Endodermal cell (in vitro differentiated cells): ENCODE measurements at places on chromosomes 5 and 9. TPM values are rescaled to one million over a fixed set of nuclear protein-coding genes. Genes with fewer than 3 reads are reported as not detected.

DNA sequence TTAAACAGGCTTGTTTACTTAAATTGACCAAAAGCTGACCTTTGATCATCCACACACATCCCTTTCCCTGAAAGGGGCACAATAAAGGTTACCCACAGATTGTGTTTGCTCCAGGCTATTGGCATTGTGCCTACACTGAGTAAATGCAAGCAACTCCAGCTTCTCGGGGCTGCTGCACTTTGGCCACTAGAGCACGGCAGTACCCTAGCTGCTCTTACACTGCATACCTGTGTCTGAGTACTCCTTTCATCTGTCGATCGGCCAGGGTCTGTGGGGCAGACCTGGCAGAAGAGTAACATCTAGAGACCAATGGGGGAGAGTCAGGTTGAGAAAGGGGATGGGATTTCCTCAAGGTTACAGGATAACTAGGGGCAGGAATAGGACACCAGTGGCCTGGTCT, 281.9 kb upstream of the NMUR2 start:
- no peaks in the 10 kb centered on the region for H3K27me3 ChIP-seq
- no peaks in the 10 kb centered on the region for H3K36me3 ChIP-seq
- no peak overlapping the region for H3K27ac ChIP-seq
- peak overlapping the region; percentile 53 for H3K4me3 ChIP-seq
- no peaks in the 10 kb centered on the region for H3K4me1 ChIP-seq

DNA sequence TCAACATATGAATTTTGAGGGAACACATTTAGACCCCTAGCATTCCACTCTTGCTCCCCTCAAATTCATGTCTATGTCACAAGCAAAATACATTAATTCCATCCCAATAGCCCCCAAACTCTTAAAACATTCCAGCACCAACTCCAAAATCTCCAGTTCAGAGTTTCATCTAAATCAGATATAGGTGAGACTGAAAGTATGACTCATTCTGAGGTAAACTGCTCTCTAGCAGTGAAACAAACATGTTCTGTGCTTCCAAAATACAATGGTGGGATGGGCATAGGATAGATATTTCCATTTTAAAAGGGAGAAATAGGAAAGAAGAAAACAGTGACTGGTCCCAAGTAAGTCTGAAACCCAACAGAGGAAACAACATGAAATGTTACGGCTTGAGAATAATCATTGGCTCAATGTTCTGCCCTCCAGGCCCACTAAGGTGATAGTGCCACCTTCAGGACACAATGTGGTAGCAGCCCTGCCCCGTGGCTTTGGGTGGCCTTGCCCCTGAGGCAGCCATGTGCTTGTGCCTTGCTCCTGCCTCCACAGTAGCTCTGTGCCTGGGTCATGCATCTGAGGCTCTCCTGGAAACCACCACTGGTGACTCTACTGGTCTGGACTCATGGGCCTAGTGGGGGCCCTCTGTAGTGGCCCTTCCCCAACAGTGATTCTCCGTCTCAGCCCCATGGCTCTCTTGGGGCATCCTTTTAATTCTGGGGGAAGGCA, 36.4 kb upstream of the IPPK start:
- no peak overlapping the region for H3K4me3 ChIP-seq
- peak; percentile 89 for DNase-seq
- H3K27me3 ChIP-seq = no peaks in the 10 kb centered on the region
- H3K36me3 ChIP-seq = peaks cover 22% of the 10 kb centered on the region
- no peak overlapping the region for H3K27ac ChIP-seq

- no peak overlapping the region for H3K27ac ChIP-seq
- peak; percentile 5 for DNase-seq
- no peaks in the 10 kb centered on the region for H3K36me3 ChIP-seq
- H3K4me1 ChIP-seq = peaks cover 4% of the 10 kb centered on the region
- peaks cover 5% of the 10 kb centered on the region for H3K27me3 ChIP-seq
- no peak overlapping the region for H3K4me3 ChIP-seq
Observed at GRCh38 chr9:121999556-121999955, 93.6 kb downstream of the TTLL11 start.

The PCDHB14 gene
- 2.6 TPM in 2 replicates for total RNA-seq

DNA sequence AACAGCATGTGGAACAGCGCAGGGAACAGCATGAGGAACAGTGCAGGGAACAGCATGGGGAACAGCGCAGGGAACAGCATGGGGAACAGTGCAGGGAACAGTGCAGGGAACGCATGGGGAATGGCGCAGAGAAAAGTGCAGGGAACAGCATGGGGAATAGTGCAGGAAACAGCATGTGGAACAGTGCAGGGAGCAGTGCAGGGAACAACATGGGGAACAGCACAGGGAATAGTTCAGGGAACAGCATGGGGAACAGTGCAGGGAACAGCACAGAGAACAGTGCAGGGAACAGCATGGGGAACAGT, 2.0 kb downstream of the LCN8 start:
- H3K36me3 ChIP-seq = no peaks in the 10 kb centered on the region
- H3K27ac ChIP-seq = no peak overlapping the region
- no peak for DNase-seq
- no peaks in the 10 kb centered on the region for H3K27me3 ChIP-seq
- H3K4me1 ChIP-seq = no peaks in the 10 kb centered on the region

The GPR21 gene
- 1.8 TPM in 1 of 2 replicates, not detected in the other for total RNA-seq

GRCh38 chr9:113620377-113621161, 157.0 kb downstream of the RGS3 start:
- peak overlapping the region; percentile 79 for H3K27ac ChIP-seq
- peaks cover 23% of the 10 kb centered on the region for H3K4me1 ChIP-seq
- no peaks in the 10 kb centered on the region for H3K36me3 ChIP-seq
- DNase-seq = peak; percentile 89
- H3K4me3 ChIP-seq = no peak overlapping the region

DNA sequence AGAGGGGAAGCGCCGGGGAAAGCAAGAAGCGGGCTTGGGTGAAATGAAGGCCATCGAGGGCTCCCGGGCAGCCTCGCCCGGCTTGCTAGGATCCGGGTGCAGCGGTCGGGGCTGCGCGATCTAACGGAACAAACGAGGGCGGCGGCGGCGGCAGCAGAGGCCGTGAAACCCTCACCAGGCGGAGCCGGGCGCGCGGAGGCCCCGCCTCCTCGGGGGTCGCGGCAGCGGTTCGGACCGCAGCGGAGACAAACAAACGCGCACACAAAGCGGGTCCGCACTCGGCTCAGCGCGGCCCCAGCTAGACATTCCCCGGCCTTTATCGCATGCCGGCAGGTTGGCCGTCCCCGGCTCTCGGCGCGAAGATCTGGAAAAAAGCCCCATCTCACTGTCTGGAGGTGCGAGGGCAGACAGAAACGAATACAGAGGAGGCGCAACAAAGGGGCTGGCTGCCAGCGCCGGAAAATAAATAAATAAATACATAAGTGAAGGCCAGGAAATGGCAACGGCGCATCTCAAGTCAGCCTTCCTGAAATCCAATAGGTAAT, 10.5 kb upstream of the TRIM36 start:
- DNase-seq = peak; percentile 85
- H3K4me3 ChIP-seq = peak overlapping the region; percentile 83
- H3K27ac ChIP-seq = no peak overlapping the region
- H3K36me3 ChIP-seq = no peaks in the 10 kb centered on the region
- H3K4me1 ChIP-seq = no peaks in the 10 kb centered on the region
- H3K27me3 ChIP-seq = peaks cover 63% of the 10 kb centered on the region

The CTSV gene
- 256 to 319 TPM (median 303 TPM) in 3 replicates for total RNA-seq

- H3K36me3 ChIP-seq = no peaks in the 10 kb centered on the region
- H3K4me1 ChIP-seq = no peaks in the 10 kb centered on the region
- peaks cover 53% of the 10 kb centered on the region for H3K27me3 ChIP-seq
- H3K27ac ChIP-seq = no peak overlapping the region
- H3K4me3 ChIP-seq = no peak overlapping the region
- DNase-seq = no peak
Observed at GRCh38 chr9:108621991-108622855, 233.6 kb downstream of the ACTL7B start.

GRCh38 chr9:91099436-91099835, 262.3 kb downstream of the AUH start:
- H3K36me3 ChIP-seq = no peaks in the 10 kb centered on the region
- H3K4me1 ChIP-seq = no peaks in the 10 kb centered on the region
- DNase-seq = no peak

The ANKRD18B gene
- 7.7 to 9.7 TPM (median 9.4 TPM) in 3 replicates for total RNA-seq

- H3K27ac ChIP-seq = no peak overlapping the region
- no peaks in the 10 kb centered on the region for H3K27me3 ChIP-seq
- no peaks in the 10 kb centered on the region for H3K4me1 ChIP-seq
Observed at GRCh38 chr9:87673446-87674120, 52.3 kb upstream of the CTSL start.

DNA sequence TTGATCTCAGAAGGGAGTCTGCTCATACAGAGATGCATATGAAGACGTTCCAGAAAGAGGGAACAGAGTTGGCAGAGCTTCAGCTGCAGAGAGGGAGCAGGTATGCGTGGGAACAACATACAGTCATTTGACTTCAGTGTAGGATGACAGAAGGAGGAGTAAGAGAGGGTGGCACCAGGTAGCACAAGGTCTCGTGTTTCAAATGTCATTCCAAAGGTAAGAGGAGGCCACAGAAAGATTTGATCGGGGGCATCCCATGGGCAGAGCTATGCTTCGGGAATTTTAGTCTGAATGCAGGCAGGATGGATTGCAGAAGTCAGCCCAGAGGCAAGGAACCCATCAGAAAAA, 367.1 kb downstream of the CDK5RAP2 start:
- no peak overlapping the region for H3K4me3 ChIP-seq
- H3K36me3 ChIP-seq = no peaks in the 10 kb centered on the region
- H3K4me1 ChIP-seq = no peaks in the 10 kb centered on the region
- H3K27ac ChIP-seq = no peak overlapping the region
- no peaks in the 10 kb centered on the region for H3K27me3 ChIP-seq
- no peak for DNase-seq

DNA sequence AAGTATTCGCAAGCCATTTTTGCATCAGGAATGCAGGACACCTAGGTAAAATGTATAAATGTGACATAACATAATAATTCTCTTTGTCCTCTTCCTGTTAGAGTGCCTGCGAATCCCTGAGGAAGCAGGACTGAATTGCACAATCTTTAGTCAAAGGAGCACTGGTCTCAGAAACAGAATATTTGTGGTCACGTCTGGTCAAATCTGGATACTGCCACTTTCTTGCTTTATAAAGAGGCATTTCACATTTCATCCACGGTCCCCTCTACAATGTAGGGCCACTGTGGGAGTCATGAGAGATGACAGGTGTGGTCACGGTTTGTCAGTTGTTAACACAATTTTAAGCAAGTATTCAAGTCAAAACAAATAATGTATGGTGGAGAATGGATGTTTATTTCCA, 564.0 kb downstream of the IRX1 start:
- H3K36me3 ChIP-seq = no peaks in the 10 kb centered on the region
- no peak overlapping the region for H3K4me3 ChIP-seq
- DNase-seq = no peak
- H3K27ac ChIP-seq = no peak overlapping the region
- H3K27me3 ChIP-seq = no peaks in the 10 kb centered on the region

DNA sequence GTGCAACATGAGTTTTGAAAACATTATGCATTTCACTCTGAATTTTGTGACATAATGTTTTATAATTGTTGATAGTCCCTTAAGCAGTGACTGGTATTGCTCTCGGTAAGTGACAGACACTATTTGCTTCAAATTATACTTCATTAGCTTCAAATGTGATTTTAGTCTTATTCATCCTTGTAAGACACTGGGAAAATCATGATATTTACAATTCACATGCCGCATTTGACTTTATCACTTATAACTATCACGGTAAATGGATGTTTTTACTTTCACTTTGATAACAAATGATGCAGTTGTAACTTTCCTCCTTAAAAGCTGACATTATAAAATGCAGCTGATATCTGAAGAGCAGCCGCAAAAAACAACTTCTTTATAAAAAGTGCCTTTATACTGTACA, 44.1 kb upstream of the ITGA2 start:
- no peaks in the 10 kb centered on the region for H3K4me1 ChIP-seq
- no peak overlapping the region for H3K4me3 ChIP-seq
- no peak for DNase-seq
- no peak overlapping the region for H3K27ac ChIP-seq
- no peaks in the 10 kb centered on the region for H3K36me3 ChIP-seq

The ANXA2R gene
- 0.43 and 0.97 TPM in 2 replicates for total RNA-seq

DNA sequence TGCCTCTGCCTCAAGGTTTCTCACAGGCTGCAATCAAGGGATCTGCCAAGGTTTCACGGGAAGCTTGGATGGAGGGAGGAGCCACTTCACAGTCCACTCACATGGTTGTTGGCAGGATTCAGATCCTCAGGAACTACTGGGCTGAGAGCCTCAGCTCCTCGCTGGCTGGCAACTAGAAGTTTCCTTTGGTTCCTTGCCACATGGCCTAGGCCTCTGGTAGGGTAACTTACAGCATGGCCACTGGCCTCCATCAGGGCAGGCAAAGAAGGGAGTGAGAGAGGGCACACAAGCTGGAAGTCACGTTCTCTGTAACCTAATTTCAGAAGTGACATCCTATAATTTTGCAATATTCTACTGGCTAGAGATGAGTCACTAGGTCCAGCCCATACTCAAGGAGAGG, 32.2 kb downstream of the SPOCK1 start:
- peaks cover 3% of the 10 kb centered on the region for H3K27me3 ChIP-seq
- no peak overlapping the region for H3K27ac ChIP-seq
- H3K36me3 ChIP-seq = no peaks in the 10 kb centered on the region
- H3K4me3 ChIP-seq = no peak overlapping the region
- no peaks in the 10 kb centered on the region for H3K4me1 ChIP-seq

DNA sequence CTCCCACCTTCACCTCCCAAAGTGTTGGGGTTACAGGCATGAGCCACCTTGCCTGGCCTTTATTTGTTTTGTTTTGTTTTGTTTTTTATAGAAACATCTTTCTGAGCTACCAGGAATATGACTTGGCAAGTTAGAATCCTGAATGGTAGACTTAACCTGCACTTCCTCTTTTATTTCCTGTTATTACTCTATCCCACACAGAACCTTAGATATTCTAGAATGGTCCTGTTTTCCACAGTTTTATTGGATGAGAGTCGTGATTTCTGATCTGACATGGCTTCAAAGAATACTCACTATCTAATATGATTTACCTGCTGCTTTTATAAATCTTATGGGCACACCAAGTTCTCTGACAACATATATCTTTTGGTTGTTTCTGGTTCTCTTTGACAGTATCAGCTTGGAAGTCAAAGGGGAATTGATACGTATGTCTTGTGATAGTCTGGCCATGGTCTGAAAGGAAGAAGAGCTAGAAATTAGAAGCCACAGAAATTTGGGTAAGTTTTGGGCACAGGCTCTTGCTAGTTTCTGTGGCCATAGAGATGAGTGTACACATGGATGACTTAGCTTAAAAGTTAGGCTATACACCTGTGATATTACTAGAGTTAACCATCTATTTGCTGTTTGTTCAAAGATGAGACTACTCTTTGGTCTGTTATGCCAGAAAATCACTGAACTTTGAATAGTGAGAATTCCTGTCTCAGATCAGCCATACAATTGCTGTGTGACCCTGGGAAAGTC, 4.7 kb upstream of the PANK3 start:
- DNase-seq = no peak
- no peaks in the 10 kb centered on the region for H3K27me3 ChIP-seq
- H3K27ac ChIP-seq = no peak overlapping the region
- no peaks in the 10 kb centered on the region for H3K4me1 ChIP-seq
- no peaks in the 10 kb centered on the region for H3K36me3 ChIP-seq

- no peaks in the 10 kb centered on the region for H3K27me3 ChIP-seq
- H3K36me3 ChIP-seq = no peaks in the 10 kb centered on the region
- no peak overlapping the region for H3K27ac ChIP-seq
- DNase-seq = no peak
Observed at GRCh38 chr9:87109231-87109631, 161.9 kb upstream of the GAS1 start.

GRCh38 chr5:164346785-164347630, 841.6 kb downstream of the MAT2B start:
- H3K4me1 ChIP-seq = peaks cover 6% of the 10 kb centered on the region
- peak overlapping the region; percentile 20 for H3K4me3 ChIP-seq
- DNase-seq = peak; percentile 69

The PPP3R2 gene
- total RNA-seq = not detected in 2 replicates

GRCh38 chr5:63211448-63212132, 633.0 kb downstream of the LRRC70 start:
- no peaks in the 10 kb centered on the region for H3K27me3 ChIP-seq
- peak overlapping the region; percentile 39 for H3K4me3 ChIP-seq
- H3K4me1 ChIP-seq = peaks cover 8% of the 10 kb centered on the region
